ENCODE measurements at places on chromosomes 7 and 10.

DNA sequence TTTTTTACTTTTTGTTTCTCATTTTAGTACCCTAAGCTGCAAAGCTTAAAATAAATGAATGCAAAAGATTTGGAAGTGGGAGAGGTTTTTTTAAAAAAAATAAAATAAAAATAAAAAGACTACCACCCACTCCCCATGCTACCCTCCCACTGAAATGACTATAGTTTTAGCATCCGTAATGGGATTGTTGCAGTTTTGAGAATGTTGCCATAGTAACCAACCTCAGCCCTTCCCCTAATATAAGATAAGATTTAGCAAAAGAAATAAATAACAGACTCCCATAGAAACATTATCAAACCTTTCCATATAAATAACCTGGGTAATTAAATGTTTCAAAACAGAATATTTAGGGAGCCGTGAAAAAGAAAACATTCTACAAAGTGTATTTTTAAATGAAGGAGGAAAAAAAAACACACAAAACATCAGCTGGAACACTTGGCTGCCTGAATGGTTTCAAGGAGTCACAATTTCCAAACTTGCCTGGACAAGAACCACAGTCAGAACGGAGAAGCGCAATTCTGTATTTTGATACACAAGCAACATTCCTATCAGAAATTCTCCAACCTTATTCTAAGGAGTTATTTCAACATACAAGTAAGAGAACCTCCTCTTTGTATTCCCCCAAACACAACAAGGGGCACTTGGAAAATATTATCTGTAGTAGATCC is 57.4 kb downstream of the DGKI start:
- DNase-seq: no peak

- no peak for DNase-seq
Measured at GRCh38 chr7:18305866-18306265, 189.7 kb upstream of the HDAC9 start.

DNA sequence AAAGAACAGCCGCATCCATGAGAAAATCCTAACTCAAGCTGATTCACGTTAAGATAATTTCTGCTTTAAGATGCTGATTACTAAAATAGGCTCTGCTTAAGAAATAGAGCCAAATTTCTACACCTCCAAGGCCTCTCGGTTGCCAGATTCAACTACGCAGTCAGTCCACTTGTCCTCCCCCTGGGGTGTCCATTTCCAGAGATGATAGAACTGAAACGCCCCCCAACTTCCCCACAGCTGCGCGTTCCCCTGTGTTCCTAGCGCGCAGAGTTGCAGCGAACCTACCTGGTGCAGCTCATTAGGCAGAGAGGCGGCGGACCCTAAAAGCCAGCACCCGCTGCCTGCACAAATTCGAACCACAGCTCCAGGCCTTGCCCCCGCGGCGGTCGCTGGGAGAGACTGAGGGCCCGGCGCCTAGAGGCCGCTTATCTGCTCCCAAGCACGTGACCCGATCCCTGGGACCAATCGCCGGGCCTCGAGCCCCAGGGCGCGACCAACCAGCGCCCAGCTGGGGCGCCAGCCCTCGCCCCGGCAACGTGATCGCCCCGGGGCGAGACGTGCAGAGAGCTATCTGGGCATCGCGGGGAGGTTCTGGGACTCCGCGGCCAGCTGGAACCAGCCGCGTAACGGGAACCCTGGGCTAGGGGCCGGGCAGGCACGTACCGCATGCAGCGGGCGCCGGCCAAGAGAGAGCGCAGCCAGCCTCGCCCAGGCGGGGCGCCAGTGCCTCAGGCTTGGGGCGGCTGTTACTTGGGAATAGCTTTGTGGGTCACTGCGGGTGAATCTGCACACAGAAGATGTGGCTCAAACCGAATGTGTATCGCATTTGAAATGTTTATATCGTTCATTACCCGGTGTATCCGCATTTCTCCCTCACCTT is at the start of gene PPP1R3C:
PPP1R3C (minus strand) TSS at position 401 of the 880 bp plus-strand sequence; CDS start at position 299, 102 bp downstream.
- peak; percentile 63 for DNase-seq

GRCh38 chr10:120819366-120819765 is 31.8 kb upstream of the WDR11 start:
- no peak for DNase-seq

DNA sequence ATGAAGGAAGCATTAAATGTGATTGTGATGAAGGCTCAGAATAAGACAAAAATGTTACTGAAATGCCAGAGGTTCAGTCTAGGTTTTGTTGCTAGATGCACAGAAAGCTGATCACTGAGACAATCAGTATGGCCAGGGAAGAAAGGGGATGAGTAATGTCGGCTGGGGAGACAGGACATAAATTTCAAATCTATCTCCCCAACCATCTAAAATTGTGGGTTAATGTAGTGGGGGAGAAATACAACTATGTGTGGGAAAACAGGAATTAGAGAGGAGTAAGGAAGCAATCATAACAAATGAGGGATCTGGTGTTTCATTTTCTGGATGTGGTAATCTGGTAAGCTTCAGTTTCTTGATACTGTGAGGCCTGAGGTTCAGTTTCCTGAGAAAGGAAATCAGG is 1111.0 kb downstream of the XPNPEP1 start:
- no peak for DNase-seq

- peak; percentile 63 for DNase-seq
Measured at GRCh38 chr7:157827045-157827862, 490.4 kb downstream of the DNAJB6 start.

GRCh38 chr10:57657164-57657765 is 610.4 kb downstream of the IPMK start:
- DNase-seq: peak; percentile 47

- DNase-seq: no peak
Measured at GRCh38 chr7:17434191-17434590, 135.7 kb downstream of the AHR start.
